ENCODE measurements at places on chromosomes 5 and 9.
A peak's percentile ranks its signal among the peaks of the same experiment; 100 is the strongest.

DNA sequence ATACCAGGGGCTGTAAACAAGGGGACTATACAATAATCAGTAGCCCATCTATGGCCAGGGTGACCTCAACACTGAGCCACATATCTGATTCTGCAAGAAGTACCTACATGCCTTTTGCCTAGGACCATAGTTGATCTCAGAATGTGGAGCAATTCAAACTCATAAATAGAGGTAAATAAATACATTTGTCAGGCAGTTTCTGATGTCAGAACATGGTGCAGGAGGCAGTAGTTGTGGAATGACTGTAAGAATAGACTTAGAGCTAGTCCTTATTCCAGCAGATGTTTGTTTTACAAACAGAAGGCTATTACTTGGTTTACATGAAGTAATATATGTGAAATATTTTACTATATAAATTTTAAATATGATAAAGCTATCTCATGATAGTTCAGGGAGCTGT is 330.7 kb upstream of the DAB2 start:
- no peak for DNase-seq

- no peak for DNase-seq
Observed at GRCh38 chr5:63439537-63439936, 522.7 kb downstream of the HTR1A start.

DNA sequence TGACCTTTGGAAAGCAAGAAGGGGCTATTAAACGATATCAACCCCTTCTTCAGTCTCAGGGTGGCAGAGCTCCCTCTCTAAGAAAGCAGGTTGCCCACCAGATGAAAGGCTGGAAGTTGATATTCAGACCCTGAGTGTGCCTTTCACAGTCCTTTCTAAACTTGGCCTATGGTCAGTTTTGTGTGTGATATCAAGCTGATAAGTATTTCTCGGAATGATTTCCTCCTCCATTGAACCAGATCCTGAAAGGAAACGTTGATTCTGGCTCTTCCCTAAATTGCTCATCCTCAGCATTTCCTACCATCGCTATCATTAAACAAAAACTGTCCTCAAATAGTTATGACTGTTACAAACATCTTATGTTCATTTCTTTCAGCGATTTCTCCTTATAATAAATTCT is 130.4 kb downstream of the CEMIP2 start:
- no peak for DNase-seq

DNA sequence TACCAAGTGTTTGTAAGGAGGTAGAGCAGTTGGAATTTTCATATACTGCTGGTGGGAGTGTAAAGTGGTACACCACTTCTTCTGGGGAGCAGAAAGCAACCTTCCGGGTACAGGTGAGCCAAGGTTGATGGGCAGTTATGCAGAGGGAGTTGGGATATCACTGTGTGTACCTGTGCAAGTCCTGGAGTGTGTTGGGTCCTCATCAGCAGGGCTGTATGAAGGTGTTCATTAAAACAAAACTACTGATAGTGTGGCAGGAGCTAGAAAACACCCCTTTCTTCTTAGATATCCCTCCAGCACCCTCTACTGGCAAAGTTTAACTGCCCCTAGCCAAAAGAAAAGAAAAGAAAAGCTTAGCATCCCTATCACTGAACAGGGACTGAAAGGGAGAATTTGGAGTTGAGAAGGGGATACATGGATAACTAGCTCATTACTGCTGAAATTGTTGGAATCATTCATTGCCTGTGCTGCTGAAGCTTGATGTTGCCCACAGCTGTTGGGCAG is 10.7 kb downstream of the MARCHF6 start:
- no peak for DNase-seq

GRCh38 chr9:21392270-21392669 is 7.1 kb upstream of the IFNA2 start:
- no peak for DNase-seq

GRCh38 chr9:129990269-129991010 is 52.5 kb downstream of the FNBP1 start:
- DNase-seq, result no peak

GRCh38 chr5:65478336-65478735 is 3.4 kb downstream of the ADAMTS6 start:
- DNase-seq, result no peak

- peak; percentile 18 for DNase-seq
Observed at GRCh38 chr9:7976167-7976755, 176.7 kb upstream of the DMAC1 start.

DNA sequence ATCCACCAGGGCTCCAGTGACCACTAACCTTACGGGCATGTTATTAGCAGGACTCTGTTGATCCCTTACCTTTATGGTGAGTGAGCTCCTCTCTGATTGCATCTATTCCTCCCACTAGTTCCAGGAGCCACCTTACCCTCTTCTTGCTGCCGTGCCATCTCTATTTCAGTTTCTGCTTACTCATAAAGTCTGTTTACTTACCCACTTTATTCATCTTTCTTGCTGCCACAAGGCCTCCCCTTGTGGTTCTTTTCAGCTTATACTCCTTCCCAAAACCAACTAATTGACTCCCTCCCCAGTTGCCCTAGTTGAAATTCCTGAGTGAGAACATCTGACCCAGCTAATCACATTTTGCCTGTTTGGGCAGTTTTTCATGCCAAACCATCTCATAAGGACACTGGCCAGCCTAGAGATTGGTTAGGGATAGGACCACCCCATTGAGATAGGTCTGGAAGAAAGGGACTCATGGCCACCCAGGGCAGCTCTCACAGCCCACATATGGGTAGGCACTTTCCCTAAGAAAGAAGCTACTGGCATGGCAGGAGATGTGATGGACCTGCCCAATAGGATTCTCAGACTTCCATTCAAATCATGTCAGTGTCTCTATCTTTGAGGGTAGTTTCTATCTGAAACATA is 412.7 kb downstream of the EFNA5 start:
- DNase-seq, result no peak

- DNase-seq, result no peak
Observed at GRCh38 chr5:155699385-155699784, 627.6 kb upstream of the SGCD start.

GRCh38 chr9:19156805-19157204 is 29.5 kb upstream of the PLIN2 start:
- DNase-seq, result no peak

- DNase-seq, result no peak
Observed at GRCh38 chr5:172540099-172540870, 86.0 kb upstream of the SH3PXD2B start.

GRCh38 chr9:137582286-137582860 is 3.6 kb upstream of the DPH7 start:
- DNase-seq, result no peak

DNA sequence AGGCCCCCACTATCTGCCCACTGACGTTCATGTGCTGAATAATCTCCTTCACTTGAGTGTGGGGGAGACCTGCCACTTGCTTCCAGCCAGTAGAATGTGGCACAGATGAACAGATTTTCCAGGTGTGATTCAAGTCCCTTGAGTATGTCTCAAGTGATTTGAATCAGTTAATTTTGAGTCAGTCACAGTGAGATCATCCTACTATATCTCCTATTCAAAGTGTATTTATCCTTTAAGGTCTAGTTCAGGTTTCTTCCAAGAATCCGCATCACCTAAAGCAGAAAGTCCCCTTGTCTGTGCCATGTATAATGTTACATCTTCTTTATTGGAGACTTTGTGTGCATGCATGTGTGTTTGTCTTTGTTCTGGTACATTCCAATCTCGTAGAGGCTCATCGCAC is 208.3 kb upstream of the DAB2 start:
- DNase-seq, result no peak

GRCh38 chr5:170737591-170737990 is 45.9 kb upstream of the GABRP start:
- no peak for DNase-seq
